Pulmonary artery endothelial cell (primary cell): ENCODE measurements at places on chromosomes 6 and 20. TPM values are rescaled to one million over a fixed set of nuclear protein-coding genes. Genes with fewer than 3 reads are reported as not detected.

Gene COL21A1
- total RNA-seq, result 0.13 and 1.4 TPM in 2 replicates

Gene PKHD1
- not detected in 2 replicates for total RNA-seq

Gene ULBP2
- 5.8 and 10.8 TPM in 2 replicates for total RNA-seq

Gene TRMT11
- total RNA-seq, result 12.6 and 16.4 TPM in 2 replicates

Gene ISM1
- under 0.01 and 0.04 TPM in 2 replicates for total RNA-seq

Gene GRM1
- under 0.01 TPM in 2 replicates for total RNA-seq

Gene DNAAF9
- 9.0 and 13.2 TPM in 2 replicates for total RNA-seq

Gene RMND1
- 18.6 and 26.9 TPM in 2 replicates for total RNA-seq

Gene SPO11
- not detected in 2 replicates for total RNA-seq

Gene PNLDC1
- total RNA-seq, result 0.11 TPM in 1 of 2 replicates, not detected in the other

Gene TINAG
- total RNA-seq, result not detected in 2 replicates

Gene MAP3K7
- 26.0 and 29.2 TPM in 2 replicates for total RNA-seq

Gene SAMD5
- 2.5 and 2.6 TPM in 2 replicates for total RNA-seq

Gene SALL4
- total RNA-seq, result under 0.01 and 0.07 TPM in 2 replicates

Gene GTPBP2
- total RNA-seq, result 38.5 and 40.5 TPM in 2 replicates

Gene BPI
- total RNA-seq, result not detected in 2 replicates

Gene COL12A1
- 0.32 and 5.8 TPM in 2 replicates for total RNA-seq

Gene VSX1
- total RNA-seq, result not detected in 2 replicates

Gene ECT2L
- total RNA-seq, result not detected in 2 replicates

Gene PGC
- not detected in 2 replicates for total RNA-seq

Gene LCA5
- 4.3 and 6.1 TPM in 2 replicates for total RNA-seq

Gene ECI2
- total RNA-seq, result 152 and 255 TPM in 2 replicates

Gene ATXN1
- 14.2 and 15.9 TPM in 2 replicates for total RNA-seq

Gene GPR6
- not detected in 2 replicates for total RNA-seq

Gene TPMT
- total RNA-seq, result 20.8 and 21.0 TPM in 2 replicates

Gene OR2B6
- total RNA-seq, result not detected in 2 replicates

Gene GNMT
- total RNA-seq, result 0.13 and 0.21 TPM in 2 replicates

Gene TULP1
- not detected in 2 replicates for total RNA-seq

Gene ZC3H12D
- 0.07 and 0.18 TPM in 2 replicates for total RNA-seq

Gene SMOC2
- total RNA-seq, result not detected in 2 replicates

Gene HLA-B
- 180 and 538 TPM in 2 replicates for total RNA-seq

Gene TXLNB
- 0.07 and 0.21 TPM in 2 replicates for total RNA-seq

Gene SDHAF4
- 4.3 and 5.6 TPM in 2 replicates for total RNA-seq

Gene QKI
- total RNA-seq, result 195 and 265 TPM in 2 replicates

Gene SIRPD
- total RNA-seq, result not detected in 2 replicates

Gene SSTR4
- not detected in 2 replicates for total RNA-seq

Gene HLA-DOA
- total RNA-seq, result not detected in 2 replicates

Gene CASS4
- 0.07 TPM in 1 of 2 replicates, not detected in the other for total RNA-seq

Gene CDH26
- total RNA-seq, result 0.07 and 0.14 TPM in 2 replicates

Gene PROCR
- total RNA-seq, result 545 and 561 TPM in 2 replicates

Gene PDE10A
- total RNA-seq, result 7.1 and 9.8 TPM in 2 replicates

Gene RNF217
- 20.5 and 26.9 TPM in 2 replicates for total RNA-seq

Gene RSPO3
- 0.67 and 2.8 TPM in 2 replicates for total RNA-seq

Gene C2
- total RNA-seq, result not detected in 2 replicates

Gene ADGRF1
- total RNA-seq, result not detected in 2 replicates

Gene DTNBP1
- 11.0 and 11.8 TPM in 2 replicates for total RNA-seq

Gene WFDC12
- not detected in 2 replicates for total RNA-seq

Gene CLPSL2
- not detected in 2 replicates for total RNA-seq
